Stimulated activated CD4-positive, alpha-beta T cell treated with anti-CD3 and anti-CD28 coated beads, Interleukin-2, amount 100 ng/mL, for 24 hours (primary cell): ENCODE measurements at places on chromosomes 3 and 15.

DNA sequence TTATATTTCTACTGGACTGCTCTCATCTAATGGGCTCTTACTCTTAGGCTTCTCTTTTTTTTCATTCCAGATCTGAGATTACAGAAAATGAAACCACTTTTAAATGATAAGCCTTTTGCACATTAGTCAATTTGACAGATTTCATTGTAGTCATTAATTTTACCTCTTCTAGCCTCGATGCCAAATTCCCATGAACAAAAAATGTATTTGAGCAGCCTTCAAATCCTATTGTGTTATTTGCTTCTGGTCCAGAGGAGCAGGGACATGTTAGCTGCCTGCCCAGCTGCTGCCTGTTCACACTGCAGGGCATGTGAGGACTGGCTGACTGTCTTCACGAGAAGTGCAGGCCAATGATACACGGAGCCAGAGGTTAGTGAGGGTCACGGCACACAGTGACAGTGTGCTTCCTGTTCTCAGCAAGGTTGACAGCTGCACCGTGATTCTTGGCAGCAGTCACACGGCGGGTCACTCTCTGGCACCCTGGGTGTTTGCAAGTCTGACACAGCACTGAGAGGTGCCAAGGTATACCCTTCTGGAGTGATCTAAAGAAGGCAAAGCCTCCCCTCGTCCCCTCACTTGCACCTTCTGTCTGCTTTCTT, 40.8 kb downstream of the KAT2B start:
- DNase-seq, result peak; percentile 23

- no peak for DNase-seq
Measured at GRCh38 chr3:197380786-197381185, 82.4 kb upstream of the DLG1 start.

GRCh38 chr3:63352008-63352279, 73.8 kb downstream of the SYNPR start:
- DNase-seq, result no peak

- DNase-seq, result peak; percentile 65
Measured at GRCh38 chr3:52533623-52534280, at the start of gene NT5DC2. Gene NT5DC2, minus strand, starts transcription at chr3:52533857. Its CDS starts 120 bp downstream, at chr3:52533737.

- DNase-seq, result no peak
Measured at GRCh38 chr3:16871915-16872842, 12.6 kb upstream of the PLCL2 start.

DNA sequence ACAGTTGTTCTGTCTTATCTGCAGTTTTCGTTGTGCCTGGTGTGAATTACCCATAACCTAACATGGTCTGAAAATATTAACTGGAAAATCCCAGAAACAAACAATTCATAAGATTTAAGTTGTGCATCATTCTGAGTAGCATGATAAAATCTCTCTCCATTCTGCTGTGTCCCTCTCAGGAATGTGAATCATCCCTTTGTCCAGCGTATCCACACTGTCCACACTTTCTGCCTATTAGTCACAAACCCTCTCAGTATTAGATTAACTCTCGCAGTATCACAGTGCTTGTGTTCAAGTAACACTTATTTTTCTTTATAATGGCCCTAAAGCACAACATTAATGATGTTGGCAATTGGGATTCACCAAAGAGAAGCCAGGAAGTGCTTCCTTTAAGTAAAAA, 203.2 kb downstream of the CGGBP1 start:
- DNase-seq, result no peak

GRCh38 chr3:52085681-52086282, 29.4 kb upstream of the DUSP7 start:
- no peak for DNase-seq

DNA sequence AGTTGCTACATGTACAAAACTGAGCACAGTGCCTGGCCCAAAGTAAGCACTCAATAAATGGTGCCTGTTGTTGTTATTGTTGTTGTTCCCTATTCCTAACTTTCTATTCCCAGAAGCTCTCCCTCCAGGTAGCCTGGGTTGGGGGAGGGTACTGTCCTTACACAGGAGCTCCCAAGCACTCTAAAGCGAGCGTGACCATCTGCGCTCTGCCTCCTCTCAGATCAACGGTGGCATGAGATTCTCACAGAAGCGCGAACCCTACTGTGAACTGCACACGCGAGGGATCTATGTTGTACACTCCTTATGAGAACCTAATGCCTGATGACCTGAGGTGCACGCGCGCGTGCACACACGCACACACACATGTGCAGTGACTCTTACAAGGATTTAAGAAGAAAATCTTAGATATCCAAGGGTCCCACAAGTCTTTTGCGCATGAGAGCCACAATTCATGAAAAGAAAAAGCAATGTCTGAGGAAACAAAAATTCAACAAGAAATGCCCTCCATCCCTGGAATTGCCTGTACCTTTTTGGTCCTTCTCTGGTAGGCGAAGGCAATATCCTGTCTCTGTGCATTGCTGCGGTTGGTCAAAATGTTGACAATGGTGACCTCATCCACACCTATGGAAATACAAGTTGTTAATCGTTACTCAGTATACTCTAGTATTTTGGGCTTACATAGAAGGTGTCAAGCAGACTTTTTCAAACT, 33.7 kb downstream of the ANXA2 start:
- DNase-seq, result no peak

- no peak for DNase-seq
Measured at GRCh38 chr3:46935989-46936558, 40.5 kb downstream of the CCDC12 start.

GRCh38 chr3:191169566-191169965, 29.5 kb upstream of the OSTN start:
- no peak for DNase-seq

GRCh38 chr3:99881121-99881524, 63.5 kb downstream of the CMSS1 start:
- no peak for DNase-seq

DNA sequence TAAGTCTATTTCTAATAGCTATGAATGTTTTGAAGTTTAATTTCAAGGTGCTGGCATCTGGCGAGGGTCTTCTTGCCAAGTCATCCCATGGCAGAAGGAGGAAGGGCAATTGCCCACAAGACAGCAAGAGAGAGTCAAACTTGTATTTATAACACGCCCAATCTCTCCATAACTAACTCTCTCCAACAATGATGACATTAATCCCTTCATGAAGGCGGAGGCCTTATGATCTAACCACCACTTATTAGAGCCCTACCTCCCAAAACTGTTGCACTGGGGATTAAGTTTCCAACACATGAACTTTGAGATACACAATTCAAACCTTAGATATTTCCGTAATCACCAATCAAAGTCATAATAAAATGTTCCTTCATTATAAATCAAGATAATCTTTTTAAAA, 406.9 kb downstream of the CNTN6 start:
- DNase-seq, result no peak

DNA sequence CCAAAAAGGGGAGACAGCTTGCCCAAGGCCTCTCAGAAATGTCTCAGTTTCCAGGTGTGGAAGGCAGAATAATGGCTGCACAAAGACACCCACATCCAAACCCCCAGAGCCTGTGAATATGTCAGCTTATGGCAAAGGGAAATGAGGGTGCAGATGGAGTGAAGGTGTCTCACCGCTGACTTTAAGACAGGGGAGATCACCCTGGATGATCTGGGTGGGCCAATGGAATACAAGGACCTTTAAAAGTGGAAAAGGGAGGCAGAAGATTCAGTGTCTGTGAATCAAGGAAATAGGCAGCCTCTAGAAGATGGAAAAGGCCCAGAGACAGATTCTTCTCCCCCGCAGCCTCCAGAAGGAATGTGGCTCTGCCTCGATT, 48.8 kb upstream of the ATP2B2 start:
- DNase-seq, result no peak

GRCh38 chr15:31399544-31400171, 73.0 kb downstream of the KLF13 start:
- no peak for DNase-seq

DNA sequence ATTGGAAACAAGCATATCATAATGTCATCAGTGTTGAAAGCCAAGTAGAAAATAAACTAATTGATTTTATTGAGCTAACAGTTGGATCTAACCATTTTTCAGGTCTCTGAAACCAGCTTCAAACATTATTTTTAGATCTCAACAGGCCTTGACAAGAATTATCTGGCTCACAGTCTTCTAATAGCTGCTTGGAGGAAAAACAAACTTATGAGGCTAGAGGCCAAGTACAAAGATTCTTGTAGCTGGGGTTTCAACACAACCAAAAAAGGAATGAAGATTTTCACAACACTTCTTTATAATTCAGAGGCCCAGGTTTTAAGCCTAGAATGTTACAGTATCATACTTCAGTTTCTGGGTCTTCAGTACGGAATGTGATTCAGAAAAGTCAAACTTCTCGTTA, 3.7 kb downstream of the SETMAR start:
- DNase-seq, result no peak

GRCh38 chr3:117510396-117510795, 800.8 kb downstream of the TUSC7 start:
- DNase-seq, result no peak

GRCh38 chr15:58643996-58644395, 105.5 kb downstream of the ADAM10 start:
- no peak for DNase-seq

DNA sequence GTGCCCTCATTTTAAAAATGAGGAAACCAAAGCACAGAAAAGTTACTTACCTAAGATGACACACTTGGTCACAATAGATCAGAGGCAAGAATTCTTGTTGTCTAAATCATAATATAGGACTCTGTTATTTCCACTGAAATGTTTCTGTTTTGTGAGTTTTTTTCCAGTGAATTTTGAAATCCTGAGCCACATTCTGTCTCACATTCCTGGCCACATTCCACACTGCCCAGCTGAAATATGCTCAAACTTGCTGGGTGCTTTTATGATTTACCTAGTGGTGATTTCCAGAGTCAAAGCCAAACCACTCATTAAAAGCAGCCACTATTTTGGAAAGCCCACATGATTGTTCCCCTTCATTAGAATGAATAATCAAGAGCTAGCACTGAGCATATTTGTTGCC, 82.3 kb upstream of the NPHP3 start:
- DNase-seq, result no peak

DNA sequence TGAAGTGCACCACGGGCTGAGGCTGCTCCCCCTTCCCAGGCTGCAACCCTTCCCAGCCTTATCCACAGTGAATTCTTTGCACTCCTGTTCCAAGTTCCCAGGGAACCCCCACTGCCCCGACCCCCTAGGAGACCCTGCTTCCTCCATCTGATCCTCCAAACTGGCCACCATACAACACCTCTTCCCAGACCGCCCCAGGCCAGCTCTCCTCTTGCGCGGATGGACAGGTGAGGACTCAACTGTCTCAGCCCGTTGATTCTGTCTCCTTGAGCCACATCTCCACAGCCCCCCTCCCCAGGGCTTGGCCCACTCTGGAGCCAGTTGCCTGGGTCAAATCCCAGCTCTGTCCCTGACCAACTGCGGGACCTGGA, 21.7 kb downstream of the GRIP2 start:
- no peak for DNase-seq

DNA sequence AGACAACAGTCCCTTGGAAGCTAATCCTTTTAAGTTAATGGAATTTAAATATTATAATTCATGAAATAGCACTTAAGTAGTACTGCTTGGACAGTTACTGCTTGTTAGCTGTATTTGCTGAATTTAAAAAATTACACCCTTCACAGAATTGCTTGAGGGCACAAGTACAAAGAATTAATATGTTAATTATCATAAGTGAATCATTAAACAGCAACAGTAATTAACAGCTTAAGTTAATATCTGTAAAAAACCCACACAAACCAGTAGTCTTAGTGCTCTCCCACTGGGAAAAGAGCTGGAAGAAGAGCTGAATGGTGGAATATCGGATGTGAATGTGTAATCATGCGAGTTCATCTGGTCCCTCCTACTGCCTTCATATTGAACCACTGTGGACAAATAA, 232.0 kb downstream of the CD47 start:
- no peak for DNase-seq

- peak; percentile 77 for DNase-seq
Measured at GRCh38 chr15:89167267-89168176, 53.9 kb downstream of the RLBP1 start.

- DNase-seq, result no peak
Measured at GRCh38 chr3:79306934-79307570, 460.7 kb downstream of the ROBO1 start.

GRCh38 chr15:56919609-56920366, 1.3 kb downstream of the TCF12 start:
- peak; percentile 31 for DNase-seq

DNA sequence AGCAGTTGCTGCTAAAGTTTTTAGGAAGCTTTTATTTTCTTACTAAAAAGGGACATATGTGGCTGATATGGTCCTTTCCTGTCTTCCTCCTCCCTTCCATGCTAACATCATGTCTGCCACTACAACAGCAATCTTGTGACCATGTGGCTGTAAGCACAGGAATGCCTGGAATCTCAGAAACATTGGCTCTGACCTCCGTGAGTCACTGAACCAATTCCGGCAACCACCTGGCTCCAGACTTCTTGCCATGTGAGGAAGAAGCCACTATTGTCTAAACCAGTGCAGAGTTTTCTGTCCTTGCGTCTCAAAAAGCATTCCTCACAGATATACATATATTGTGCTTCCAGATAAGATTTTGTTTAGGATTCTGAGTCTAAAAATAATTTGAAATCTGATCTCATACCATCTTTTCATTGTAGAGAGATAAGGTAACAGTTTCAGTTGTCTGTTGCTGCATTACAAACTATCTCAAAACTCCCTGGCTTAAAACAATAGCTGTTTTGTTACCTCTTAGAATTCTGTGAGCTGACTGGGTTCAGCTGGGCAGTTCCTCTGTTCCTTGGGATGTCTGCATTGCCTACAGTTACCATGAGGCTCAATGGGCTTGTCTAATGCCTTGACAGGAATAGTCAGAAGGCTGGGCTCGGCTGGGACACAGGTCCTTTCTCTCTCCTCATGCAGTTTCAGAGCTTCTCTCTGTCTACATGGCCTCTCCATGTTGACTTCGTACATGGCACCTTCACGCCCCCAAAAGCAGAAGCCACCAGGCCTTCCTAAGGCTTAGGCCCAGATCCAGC, 77.3 kb upstream of the MAGI1 start:
- DNase-seq, result no peak

DNA sequence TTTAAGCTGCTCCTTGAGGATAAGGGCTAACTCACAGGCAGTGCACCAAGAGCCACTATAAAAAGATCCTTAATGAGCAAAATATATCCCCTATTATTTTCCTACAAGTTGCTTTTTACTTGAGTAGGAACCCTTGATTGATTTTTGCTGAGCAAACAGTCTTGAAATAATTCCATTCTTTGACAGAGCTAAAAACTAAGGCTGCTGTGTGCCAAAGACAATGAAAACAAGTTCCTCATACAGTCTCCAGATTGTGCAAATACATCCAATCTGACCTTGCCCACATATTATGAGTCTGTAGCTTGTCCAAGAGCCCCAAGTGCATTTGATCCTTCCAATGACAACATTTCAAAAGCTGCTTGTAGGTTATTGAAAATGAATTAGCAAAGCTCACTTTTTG, 15.0 kb downstream of the PRKAR2A start:
- DNase-seq, result no peak

DNA sequence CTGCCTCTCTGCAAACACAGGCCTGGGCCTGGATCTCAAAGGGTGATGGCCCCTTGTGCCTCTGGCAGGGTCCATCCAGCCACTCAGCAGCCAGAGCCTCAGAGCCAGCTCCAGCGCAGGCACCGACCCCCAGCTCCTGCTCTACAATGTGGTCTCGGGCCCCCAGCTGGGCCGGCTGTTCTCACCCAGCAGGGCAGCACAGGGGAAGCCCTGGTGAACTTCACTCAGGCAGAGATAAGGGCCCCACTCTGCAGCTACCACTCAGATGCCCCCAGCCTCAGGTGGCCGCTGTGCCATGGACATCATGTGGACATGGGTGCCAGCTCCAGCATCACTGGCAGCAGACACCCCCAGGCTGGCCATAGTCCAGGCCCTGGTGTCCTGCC, 173.1 kb downstream of the TBC1D2B start:
- DNase-seq, result no peak
